ENCODE measurements at places on chromosomes 6 and 20.

DNA sequence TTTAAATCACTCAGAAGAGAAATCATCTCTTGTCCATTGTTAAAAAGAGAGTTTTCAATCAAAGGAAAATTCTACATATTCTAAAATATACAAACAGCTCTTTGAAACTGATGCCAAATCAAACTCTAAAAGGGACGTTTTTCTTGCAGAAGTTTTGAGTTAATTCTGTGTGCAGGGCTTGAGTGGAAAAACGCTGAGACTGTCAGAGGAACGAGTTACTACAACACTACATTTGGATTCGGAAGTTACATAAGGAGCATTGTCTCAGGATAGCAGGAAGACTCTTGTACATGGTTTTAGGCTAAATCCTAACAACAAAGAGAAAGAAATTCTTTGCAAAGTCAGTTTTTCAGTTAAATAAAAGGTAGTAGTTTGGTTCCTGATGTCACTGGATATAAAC, 155.7 kb upstream of the SUPT3H start:
- DNase-seq, result no peak

- DNase-seq, result no peak
These were observed 161.2 kb downstream of the TAF4 start for GRCh38 chr20:61904456-61904855.

GRCh38 chr20:31822421-31823330, 3.5 kb downstream of the MYLK2 start:
- DNase-seq, result peak; percentile 72

- DNase-seq, result no peak
These were observed 37.4 kb downstream of the VEGFA start for GRCh38 chr6:43807228-43808061.

DNA sequence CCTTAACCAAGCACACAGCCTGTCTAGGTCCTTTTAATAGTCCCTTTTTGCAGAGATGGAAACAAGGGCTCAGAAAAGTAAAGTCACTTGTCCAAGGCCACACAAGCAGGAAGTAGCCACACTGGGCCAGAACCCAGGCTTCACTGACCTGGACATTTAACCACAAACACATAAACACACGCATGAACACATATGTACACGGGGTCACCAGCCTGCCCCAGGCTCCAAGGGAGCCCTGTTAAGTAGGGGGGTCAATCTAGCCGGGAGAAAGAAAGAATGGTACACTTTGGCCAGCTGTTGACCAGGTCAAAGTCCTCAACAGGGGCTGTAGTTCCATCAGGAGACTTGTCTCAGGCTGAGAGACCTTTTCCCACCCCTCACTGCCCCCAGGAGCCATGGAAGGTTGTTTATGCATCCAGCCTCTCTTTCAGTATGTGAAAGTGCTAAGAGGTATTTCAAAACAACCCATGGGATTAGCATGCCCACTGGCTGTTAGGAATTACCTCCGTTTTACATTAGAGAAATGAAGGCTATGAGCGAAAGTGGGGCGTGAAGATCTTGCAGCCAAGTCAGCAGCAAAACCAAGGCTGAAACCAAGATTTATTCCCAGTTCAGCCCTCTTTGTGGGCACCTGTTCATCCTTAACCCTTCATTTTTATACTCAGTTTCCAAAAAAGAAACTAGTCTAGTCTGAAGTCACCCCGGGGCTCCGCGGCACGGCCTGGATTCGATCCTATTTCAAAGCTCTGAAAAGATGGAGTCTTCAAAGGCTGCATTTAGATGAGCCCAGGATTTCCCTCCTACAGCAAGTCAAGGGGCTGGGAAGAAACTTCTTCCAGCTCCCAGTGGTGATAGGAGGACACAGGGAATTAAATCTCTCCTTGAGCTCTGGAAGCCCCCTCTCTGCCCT, 9.8 kb downstream of the SDC4 start:
- no peak for DNase-seq

GRCh38 chr20:55805138-55805537, 200.2 kb downstream of the CBLN4 start:
- no peak for DNase-seq

DNA sequence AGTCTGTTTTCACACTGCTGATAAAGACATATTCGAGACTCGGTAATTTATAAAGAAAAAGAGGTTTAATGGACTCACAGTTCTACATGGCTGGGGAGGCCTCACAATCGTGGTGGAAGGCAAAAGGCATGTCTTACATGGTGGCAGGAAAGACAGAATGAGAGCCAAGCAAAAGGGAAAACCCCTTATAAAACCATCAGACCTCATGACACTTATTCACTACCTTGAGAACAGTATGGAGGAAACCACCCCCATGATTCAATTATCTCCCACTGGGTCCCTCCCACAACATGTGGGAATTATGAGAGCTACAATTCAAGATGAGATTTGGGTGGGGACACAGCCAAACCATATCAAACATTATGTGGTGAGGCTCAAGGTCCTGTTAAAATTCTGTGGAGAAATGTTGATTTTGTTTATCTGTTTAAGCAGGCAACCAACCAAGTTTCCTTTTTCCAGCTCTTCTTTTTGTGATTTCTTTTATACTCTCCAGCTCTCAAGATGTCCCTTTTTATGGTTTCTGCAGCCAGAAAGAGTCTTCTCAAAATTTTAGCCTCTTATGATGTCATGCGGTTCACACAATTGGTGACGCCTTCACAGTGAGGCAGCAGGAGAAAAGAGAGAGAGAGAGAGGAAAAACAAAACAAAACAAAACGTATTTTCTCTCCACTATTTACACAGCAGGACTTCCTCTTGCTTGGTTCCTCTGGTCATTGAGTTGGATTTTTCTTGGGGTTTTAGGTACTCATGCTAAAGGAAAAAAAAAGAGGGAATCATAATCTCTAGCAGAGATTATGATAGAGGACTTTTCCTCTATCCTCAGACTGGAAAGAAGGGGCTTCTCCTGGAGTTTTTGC, 18.0 kb downstream of the AIG1 start:
- DNase-seq, result no peak

- no peak for DNase-seq
These were observed 14.0 kb downstream of the IGF2R start for GRCh38 chr6:159982731-159983506.
